ENCODE measurements at places on chromosomes 2 and 18. TPM values are rescaled to one million over a fixed set of nuclear protein-coding genes. Genes with fewer than 3 reads are reported as not detected.

- H3K27me3 ChIP-seq = no peaks in the 10 kb centered on the region
- DNase-seq = no peak
- H3K36me3 ChIP-seq = no peaks in the 10 kb centered on the region
- no peak overlapping the region for H3K4me3 ChIP-seq
- no peak overlapping the region for H3K27ac ChIP-seq
Observed at GRCh38 chr18:70683263-70683662, 394.4 kb downstream of the SOCS6 start.

FRZB gene
- total RNA-seq = 2.4 TPM

PSTPIP2 gene
- total RNA-seq = 3.5 TPM

PTH2R gene
- total RNA-seq = not detected

FARSB gene
- total RNA-seq = 45.3 TPM

DNA sequence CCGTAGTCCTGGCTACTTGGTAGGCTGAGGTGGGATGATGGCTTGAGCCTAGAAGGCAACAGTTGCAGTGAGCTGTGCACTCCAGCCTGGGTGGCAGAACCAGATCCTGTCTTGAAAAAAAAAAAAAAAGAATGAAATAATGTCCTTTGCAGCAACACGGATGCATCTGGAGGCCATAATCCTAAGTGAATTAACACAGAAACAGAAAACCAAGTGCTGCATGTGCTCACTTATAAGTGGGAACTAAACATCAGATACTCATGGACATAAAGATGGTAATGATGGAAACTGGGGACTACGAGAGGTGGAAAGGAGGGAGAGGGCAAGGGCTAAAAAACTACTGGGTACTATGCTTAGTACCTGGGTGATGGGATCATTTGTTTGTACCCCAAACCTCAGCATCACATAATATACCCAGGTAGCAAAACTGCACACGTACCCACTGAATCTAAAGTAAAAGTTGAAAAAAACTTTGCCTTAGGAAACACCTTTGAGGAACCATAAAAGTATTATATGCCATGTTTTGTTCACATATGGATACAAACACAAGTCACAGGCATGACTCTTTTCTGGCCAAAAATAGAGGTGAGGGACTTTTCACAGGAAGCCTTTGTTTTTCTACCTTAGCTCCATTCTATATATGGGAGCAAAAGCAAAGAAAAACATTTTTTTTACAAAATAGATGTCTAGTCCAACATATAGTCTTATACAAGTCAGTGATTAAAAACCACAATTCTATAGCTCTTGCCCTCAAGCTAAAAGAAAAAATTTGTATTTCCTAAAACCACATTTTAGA, 36.6 kb downstream of the GPR155 start:
- no peak overlapping the region for H3K27ac ChIP-seq
- H3K4me1 ChIP-seq = no peaks in the 10 kb centered on the region
- H3K27me3 ChIP-seq = no peaks in the 10 kb centered on the region
- no peak overlapping the region for H3K4me3 ChIP-seq

- DNase-seq = no peak
- no peaks in the 10 kb centered on the region for H3K36me3 ChIP-seq
- H3K27me3 ChIP-seq = no peaks in the 10 kb centered on the region
- no peak overlapping the region for H3K4me3 ChIP-seq
- peaks cover 22% of the 10 kb centered on the region for H3K4me1 ChIP-seq
Observed at GRCh38 chr2:233358947-233359346, 4.7 kb downstream of the DGKD start.

TNFAIP6 gene
- 1.4 TPM for total RNA-seq

- H3K27me3 ChIP-seq = no peaks in the 10 kb centered on the region
- no peaks in the 10 kb centered on the region for H3K4me1 ChIP-seq
- H3K36me3 ChIP-seq = no peaks in the 10 kb centered on the region
- no peak for DNase-seq
- H3K27ac ChIP-seq = no peak overlapping the region
Observed at GRCh38 chr2:57674743-57675142, 371.9 kb upstream of the VRK2 start.

Data from psoas muscle (tissue), 8 donors.